ENCODE measurements at places on chromosomes 7 and 10. TPM values are rescaled to one million over a fixed set of nuclear protein-coding genes. Genes with fewer than 3 reads are reported as not detected.

Gene LIPJ
- 0.87 TPM for total RNA-seq

Gene SP8
- total RNA-seq: not detected

Gene WNT8B
- not detected for total RNA-seq

GRCh38 chr10:11113156-11113555 is 95.5 kb downstream of the CELF2 start:
- H3K27ac ChIP-seq: no peak overlapping the region
- no peak for DNase-seq
- no peak overlapping the region for H3K4me3 ChIP-seq
- H3K36me3 ChIP-seq: no peaks in the 10 kb centered on the region
- peaks cover 2% of the 10 kb centered on the region for H3K4me1 ChIP-seq
- H3K27me3 ChIP-seq: no peaks in the 10 kb centered on the region

- no peaks in the 10 kb centered on the region for H3K36me3 ChIP-seq
- H3K27me3 ChIP-seq: no peaks in the 10 kb centered on the region
- no peaks in the 10 kb centered on the region for H3K4me1 ChIP-seq
- no peak for DNase-seq
- H3K27ac ChIP-seq: no peak overlapping the region
Observed at GRCh38 chr10:115278294-115278693, 185.1 kb downstream of the ATRNL1 start.

DNA sequence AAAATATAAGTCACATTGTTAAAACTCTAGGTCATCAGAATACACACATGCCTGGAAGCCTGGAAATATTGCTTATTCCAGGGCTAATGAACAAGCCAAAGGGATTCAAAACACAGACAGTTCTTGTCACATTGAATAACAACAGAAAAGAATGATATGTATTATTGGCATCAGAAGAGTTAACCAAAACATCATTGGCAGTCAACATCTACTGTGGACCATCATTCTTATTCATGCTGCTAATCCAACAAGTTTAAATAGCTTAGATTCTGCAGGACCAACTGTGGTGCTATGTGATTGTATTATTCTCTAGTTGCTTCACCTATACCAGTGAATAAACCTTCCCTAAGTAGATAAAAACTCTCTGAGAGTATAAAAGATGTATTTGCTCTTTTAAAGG is 198.3 kb downstream of the NEBL start:
- no peak for DNase-seq
- H3K36me3 ChIP-seq: no peaks in the 10 kb centered on the region
- no peaks in the 10 kb centered on the region for H3K27me3 ChIP-seq
- H3K27ac ChIP-seq: no peak overlapping the region
- no peak overlapping the region for H3K4me3 ChIP-seq
- H3K4me1 ChIP-seq: no peaks in the 10 kb centered on the region

DNA sequence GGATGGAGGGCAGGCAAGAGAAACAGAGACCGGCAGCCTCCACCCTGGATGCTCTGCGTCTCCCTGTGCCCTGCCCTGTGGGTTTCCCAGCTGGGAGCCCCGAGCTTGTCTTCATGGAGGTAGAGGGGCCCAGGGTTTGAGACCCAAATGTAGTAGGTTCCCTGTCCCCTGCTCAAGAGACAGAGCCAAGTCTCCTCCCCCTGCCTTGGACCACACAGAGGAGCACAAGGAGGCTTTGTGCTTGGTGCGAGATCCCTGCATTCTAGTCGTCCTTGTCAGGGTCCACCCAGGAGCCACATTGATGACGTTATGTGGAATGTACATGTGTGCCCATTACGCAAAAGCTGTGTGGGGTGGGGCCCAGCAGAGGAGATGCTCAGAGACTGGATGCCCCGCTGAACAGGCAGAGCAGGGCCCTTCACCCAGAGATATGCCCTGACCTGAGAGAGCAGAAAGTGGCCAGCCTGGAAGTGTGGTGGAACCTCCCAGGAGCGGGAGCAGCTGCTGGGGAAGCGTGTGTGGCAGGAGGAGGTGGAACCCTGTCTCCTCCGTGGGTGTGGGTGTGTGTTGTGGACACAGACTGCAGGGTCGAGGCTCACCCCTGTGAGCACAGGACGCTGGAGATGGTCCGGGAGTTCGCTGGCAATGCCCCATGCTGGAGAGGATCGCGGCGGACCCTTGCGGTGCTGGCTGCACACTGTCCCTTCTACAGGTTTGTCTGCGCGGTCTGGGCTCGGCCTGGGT is 39.3 kb downstream of the VWA2 start:
- no peaks in the 10 kb centered on the region for H3K36me3 ChIP-seq
- H3K4me3 ChIP-seq: no peak overlapping the region
- H3K4me1 ChIP-seq: no peaks in the 10 kb centered on the region
- no peaks in the 10 kb centered on the region for H3K27me3 ChIP-seq
- no peak for DNase-seq

DNA sequence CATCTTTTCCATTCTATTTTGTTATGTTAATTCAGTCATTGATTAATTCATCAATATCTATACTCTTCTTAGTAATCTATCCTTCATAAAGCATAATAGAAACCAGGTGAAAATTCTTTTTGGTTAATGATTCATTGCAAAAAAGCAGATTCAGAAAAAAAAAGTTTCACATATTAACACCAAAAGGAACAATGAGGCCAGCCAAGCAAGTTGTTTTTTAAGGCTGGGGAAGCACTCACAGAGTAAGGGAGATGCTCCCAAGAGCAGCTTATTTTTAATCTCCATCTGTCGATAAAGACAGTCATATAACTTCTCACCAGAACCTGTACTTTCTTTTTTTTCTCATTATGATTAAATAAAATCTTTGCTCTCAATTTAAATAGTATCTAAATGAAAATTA is 95.8 kb downstream of the CACNA2D1 start:
- no peaks in the 10 kb centered on the region for H3K27me3 ChIP-seq
- H3K4me1 ChIP-seq: no peaks in the 10 kb centered on the region
- no peak overlapping the region for H3K4me3 ChIP-seq
- H3K27ac ChIP-seq: no peak overlapping the region

GRCh38 chr10:26408858-26409494 is 29.2 kb upstream of the APBB1IP start:
- no peaks in the 10 kb centered on the region for H3K36me3 ChIP-seq
- DNase-seq: no peak
- no peaks in the 10 kb centered on the region for H3K4me1 ChIP-seq
- no peak overlapping the region for H3K4me3 ChIP-seq
- H3K27me3 ChIP-seq: no peaks in the 10 kb centered on the region

DNA sequence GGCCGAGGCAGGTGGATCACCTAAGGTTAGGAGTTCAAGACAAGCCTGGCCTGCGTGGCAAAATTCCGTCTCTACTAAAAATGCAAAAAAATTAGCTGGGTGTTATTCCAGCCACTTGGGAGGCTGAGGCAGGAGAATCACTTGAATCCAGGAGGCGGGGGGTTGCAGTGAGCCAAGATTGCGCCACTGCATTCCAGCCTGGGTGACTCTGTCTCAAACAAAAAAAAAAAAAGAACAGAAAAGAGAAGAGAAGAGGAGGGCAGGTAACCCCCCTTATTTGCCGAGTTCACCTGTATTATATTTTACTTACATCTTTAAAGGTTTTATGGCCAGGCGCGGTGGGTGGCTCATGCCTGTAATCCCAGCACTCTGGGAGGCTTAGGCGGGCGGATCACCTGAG is 91.7 kb downstream of the RNF216 start:
- no peak for DNase-seq
- peaks cover 9% of the 10 kb centered on the region for H3K4me1 ChIP-seq
- H3K4me3 ChIP-seq: no peak overlapping the region
- no peaks in the 10 kb centered on the region for H3K36me3 ChIP-seq

DNA sequence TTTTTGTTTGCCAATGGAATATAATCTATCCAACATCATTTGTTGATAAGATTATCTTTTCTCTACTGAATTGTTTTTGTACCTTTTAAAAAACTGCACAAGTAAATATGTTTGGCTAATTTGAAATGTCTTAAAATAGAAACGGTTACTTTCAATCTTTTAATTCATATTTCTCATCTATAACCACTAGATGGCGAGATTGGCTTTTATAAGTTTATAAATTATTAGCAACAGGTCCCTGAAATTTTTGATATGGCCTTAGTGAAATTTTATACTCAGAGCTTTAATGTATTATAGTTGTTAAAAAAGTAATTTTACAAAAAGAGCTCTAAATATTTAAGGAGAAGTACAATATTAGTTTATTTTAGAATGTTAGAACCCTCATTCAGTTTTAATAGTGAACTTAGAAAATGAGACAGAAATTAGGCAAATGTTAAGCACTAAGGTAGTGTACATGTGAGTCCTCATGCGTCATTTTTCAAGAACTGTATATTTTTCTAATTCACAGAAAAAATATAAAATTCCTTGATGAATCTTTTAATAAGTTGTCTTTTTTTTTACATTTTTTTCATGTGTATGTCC is 592.5 kb downstream of the ARL4A start:
- no peaks in the 10 kb centered on the region for H3K4me1 ChIP-seq
- H3K27me3 ChIP-seq: no peaks in the 10 kb centered on the region
- H3K27ac ChIP-seq: no peak overlapping the region
- DNase-seq: no peak

DNA sequence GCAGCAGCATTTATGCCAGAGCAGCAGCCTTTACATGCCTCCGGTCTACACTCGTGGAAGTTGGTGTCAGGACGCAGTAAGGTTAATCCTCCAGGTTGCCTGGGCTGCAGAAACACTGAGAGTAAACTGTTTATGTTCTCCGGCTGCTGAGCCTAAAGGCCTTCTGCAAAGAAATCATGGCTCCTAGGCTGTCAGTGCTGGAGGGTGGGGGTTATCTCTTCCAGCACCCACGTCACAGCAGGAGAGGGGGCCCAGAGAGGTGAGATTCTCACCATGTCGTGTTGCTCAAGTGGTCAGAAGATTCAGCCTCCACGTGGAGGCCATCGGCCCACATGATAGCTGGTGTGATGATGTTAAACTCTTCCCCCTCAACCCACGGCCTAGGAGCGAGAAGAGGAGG is 41.2 kb downstream of the COL13A1 start:
- H3K4me1 ChIP-seq: no peaks in the 10 kb centered on the region
- no peak overlapping the region for H3K4me3 ChIP-seq
- no peak for DNase-seq
- no peak overlapping the region for H3K27ac ChIP-seq
- H3K36me3 ChIP-seq: no peaks in the 10 kb centered on the region

DNA sequence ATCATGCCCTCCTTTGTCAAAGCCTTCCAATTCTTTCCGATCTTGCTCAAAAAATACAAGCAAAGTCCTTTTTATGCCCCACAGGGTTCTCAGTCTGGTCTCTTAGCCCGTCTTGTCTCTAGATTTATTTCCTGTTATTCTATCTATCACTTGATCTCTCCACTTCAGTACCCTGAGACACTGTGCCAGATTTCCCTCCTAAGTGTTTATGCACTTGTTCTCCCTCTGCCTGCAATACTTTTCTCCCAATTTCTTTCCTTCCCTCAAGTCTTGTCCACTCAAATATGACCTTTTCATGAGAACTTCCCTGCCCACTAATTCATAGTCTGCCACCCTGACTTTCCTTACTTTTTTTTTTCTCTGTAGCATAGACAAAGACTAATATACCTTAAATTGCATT is 141.4 kb downstream of the MBL2 start:
- no peaks in the 10 kb centered on the region for H3K27me3 ChIP-seq
- DNase-seq: no peak
- H3K4me1 ChIP-seq: no peaks in the 10 kb centered on the region
- no peak overlapping the region for H3K4me3 ChIP-seq
- H3K27ac ChIP-seq: no peak overlapping the region

GRCh38 chr10:2950546-2950945 is 116.8 kb upstream of the PFKP start:
- H3K27ac ChIP-seq: no peak overlapping the region
- no peaks in the 10 kb centered on the region for H3K4me1 ChIP-seq
- no peaks in the 10 kb centered on the region for H3K36me3 ChIP-seq
- H3K27me3 ChIP-seq: no peaks in the 10 kb centered on the region
- DNase-seq: no peak
- H3K4me3 ChIP-seq: no peak overlapping the region

DNA sequence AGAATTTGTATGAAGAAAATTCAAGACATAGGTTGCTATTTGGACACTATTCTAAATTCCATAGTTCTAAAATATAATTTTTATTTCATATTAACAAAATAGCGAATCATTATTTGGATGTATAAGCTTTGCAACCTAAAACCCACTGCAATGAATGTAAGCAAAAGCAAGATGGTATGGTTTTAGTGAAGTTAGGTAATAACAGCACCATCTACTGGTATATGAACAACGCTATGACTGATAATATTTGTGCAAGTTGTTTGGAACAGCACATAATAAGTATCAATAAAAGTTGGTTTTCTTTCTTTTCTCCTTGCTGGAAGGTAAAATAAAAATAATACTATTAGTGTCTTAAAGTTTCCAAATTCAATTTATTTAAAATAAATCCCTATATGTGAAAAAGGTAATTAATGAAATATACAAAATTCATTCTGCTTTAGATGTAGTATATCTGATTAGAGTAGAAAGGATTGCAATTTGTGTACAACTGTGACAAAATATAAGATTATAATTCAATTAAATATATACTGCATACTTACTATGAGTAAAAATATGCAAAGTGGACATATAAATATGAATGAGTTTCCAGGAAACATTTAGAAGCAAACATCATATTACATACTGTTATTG is 79.0 kb upstream of the LSM8 start:
- H3K27ac ChIP-seq: no peak overlapping the region
- no peak overlapping the region for H3K4me3 ChIP-seq
- DNase-seq: no peak
- H3K27me3 ChIP-seq: no peaks in the 10 kb centered on the region

DNA sequence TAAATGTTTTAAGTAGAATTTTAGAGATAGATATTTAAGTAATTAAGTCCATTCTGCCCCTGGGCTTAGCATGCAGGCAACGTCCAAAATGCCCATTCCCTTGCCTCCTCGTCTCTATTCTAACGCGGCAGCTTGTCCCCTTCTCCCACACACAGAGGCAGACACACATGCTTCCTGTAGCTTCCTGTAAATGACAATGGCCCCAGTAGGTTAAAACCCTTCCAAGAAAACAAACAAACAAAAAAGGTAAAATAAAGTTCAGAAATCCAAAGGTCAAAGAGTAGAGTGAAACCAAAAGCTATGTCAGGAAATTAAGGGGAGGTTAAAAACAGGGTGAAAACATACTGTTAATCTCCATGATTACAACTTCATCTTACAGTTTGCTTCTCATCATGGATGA is 857.6 kb downstream of the GATA3 start:
- H3K4me1 ChIP-seq: no peaks in the 10 kb centered on the region
- no peak for DNase-seq
- no peak overlapping the region for H3K4me3 ChIP-seq
- H3K36me3 ChIP-seq: no peaks in the 10 kb centered on the region

GRCh38 chr10:19974554-19974953 is 158.3 kb downstream of the PLXDC2 start:
- H3K27ac ChIP-seq: no peak overlapping the region
- peaks cover 6% of the 10 kb centered on the region for H3K4me1 ChIP-seq
- H3K27me3 ChIP-seq: no peaks in the 10 kb centered on the region
- no peaks in the 10 kb centered on the region for H3K36me3 ChIP-seq
- no peak overlapping the region for H3K4me3 ChIP-seq

DNA sequence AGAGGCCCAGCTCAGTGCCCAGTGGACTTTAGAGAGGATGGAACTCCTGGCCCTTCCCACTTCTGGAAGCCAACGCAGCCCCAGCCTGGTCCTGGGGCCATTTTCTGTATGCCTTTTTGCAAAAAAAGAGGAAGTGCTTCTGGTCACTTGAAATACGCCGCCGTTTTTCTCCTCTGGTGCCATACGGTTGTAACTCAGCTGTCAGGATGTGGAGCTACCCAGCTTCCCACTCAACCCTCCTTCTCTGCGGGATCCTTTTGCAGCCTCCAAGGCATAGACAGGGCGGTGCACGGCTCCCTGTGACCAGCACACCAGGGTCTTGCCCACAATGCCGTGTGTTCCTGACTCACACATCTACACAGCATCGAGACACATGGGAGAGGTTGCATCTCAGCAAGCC is 369.6 kb downstream of the TCERG1L start:
- no peak overlapping the region for H3K27ac ChIP-seq
- no peaks in the 10 kb centered on the region for H3K27me3 ChIP-seq
- DNase-seq: no peak
- H3K4me3 ChIP-seq: no peak overlapping the region
- no peaks in the 10 kb centered on the region for H3K4me1 ChIP-seq

Data from aorta (tissue), 5 donors.